Activated CD4-positive, alpha-beta T cell treated with anti-CD3 and anti-CD28 coated beads, Interleukin-10, Interleukin-2, amounts not matched to agents 100 ng/mL and 50 ng/mL, durations not matched to agents 16 hours and 8 hours (primary cell): ENCODE measurements at places on chromosomes 6 and 20.
A peak's percentile ranks its signal among the peaks of the same experiment; 100 is the strongest.

- no peak for DNase-seq
Measured at GRCh38 chr6:143146186-143146851, 85.6 kb downstream of the AIG1 start.

GRCh38 chr6:4084444-4085331 lies 5.8 kb upstream of the FAM217A start:
- DNase-seq, result no peak

GRCh38 chr20:63498960-63499337 lies at the start of gene EEF1A2:
TSS of gene EEF1A2 (minus strand) at chr20:63499083. CDS start at chr20:63497763, 1,320 bp downstream.
- DNase-seq, result peak; percentile 18

DNA sequence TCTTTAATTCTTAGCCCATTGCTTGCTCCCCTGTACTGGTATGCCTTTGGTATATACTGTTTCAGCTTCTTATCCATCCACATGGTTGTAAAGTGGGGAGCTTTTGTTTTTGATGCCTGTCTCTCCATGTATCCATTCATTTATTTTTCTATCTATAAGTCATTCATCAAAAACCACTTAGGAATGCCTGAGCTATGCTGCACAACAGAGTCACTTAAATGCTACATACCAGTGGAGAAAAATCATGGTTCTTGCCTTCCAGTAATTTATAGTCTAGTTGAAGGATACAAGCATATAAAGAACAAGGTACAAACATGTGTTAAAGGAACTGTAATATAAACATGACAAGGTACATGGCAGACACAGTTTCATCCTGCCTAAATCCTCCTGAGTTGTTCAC lies 347.3 kb downstream of the NRN1 start:
- no peak for DNase-seq

- DNase-seq, result no peak
Measured at GRCh38 chr6:31057426-31058003, 47.2 kb downstream of the MUC22 start.

DNA sequence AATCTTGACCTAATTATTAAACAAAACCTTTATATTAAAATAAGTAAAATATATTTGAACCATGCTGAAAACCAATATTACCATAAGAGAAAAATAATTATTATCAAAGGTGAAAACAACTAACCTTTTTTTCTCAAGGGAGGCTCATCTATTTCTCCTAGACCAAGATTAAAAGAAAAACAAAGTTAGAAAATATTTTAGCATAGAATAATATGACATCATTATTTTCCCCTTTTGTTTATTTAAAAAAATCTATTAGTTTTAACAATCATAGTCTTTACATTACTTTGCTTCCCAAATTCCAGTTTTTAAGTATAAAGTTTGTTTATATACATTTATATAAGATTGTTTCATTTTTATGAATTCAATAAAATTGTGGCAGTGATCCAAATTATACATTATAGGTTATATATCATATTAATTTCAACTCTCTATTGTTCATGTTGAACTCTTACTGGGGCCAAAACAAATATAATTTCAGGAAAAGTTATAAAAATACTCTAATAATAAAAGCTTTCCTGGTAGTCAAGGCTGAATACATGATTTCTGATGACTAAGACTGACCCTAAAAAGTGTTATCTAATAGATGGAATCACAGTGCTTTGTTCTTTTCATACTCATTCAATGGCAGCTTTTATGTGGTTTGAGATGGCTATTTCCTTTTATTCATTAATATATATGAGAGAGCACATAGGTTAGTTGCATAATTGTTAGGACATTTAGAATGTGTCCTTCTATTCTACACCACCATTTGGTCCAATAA lies 89.4 kb downstream of the TRDN start:
- DNase-seq, result no peak

GRCh38 chr6:148347441-148348054 lies 4.9 kb downstream of the SASH1 start:
- DNase-seq, result no peak

DNA sequence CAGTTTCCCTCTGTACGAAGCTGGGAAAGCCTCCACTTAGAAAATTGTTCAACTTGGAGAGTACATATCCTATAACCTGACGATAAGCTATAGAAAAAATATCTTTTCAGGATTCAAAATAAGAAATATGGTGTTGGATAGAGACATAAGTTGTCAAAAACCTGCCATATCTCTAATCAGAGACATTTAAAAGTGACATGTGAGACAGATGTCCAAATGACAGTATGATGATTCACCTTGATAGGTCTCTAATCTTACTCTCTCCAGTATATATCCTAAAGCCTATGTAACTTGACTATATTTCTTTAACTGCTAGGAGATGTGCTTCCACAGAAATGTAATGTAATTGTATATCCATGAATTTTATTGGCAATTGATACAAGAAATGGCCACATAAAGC lies 932.4 kb upstream of the MAN1A1 start:
- DNase-seq, result no peak

GRCh38 chr6:21537637-21538036 lies 55.9 kb upstream of the SOX4 start:
- no peak for DNase-seq

DNA sequence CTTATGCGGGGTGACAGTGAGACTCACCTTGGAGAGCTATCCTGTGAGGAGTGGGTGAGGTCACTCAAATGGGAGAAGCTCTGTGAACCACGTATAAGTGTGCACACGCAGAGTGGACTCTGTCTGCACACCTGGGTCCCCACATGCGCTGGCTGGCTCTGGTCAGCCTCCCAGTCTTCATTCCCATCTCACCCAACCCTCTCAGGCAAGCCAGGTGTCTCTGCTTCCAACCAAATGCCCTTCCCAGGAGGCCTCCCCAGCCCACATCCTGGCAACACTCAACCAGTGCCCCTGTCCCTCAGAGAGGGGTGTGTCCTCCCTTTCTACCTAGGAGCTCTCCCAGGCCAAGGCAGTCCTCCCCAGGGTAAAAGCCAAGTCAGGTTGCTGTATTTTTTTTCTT lies 8.0 kb upstream of the PI16 start:
- DNase-seq, result no peak

- no peak for DNase-seq
Measured at GRCh38 chr20:63222541-63222940, 6.6 kb upstream of the YTHDF1 start.

DNA sequence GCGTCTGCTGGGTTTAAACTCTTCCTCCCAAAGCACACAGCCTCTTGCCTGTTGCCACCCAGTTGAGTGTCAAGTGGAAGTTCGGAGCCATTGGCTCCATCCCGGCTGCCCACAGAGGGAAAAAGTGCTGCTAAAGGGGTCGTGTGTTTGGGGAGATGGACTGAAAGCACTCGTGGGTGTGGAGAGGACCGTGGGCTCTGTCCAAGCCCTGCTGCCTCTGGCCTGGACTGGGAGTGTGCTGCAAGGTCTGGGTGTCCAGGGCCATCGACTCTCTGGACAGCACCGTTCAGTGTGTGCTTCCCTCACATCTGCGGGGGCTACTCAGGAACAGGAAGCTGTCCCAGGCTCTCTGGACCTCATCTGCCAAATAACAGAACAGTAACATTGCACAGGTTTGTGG lies 269.3 kb downstream of the DLL1 start:
- no peak for DNase-seq

GRCh38 chr20:61397790-61398189 lies 145.7 kb downstream of the CDH4 start:
- DNase-seq, result no peak

DNA sequence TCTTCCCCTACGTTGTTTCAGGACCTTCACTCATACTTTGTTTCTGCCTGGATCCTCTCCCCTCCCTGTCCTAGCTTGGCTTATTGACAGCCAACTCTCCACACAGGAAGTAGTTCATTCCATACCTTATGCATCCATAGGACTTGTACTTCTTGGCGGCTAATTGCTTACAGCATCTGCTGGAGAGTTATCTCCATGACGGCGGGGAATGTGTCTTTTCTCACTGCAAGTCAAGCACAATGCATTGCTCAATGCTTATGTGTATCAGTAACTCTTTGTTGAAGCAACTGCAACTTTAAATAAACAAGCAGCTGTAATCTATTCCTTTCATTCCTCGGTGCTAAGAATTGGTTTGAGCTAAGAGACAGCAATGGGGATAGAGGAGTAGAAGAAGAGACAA lies 551.3 kb upstream of the EPHA7 start:
- no peak for DNase-seq

DNA sequence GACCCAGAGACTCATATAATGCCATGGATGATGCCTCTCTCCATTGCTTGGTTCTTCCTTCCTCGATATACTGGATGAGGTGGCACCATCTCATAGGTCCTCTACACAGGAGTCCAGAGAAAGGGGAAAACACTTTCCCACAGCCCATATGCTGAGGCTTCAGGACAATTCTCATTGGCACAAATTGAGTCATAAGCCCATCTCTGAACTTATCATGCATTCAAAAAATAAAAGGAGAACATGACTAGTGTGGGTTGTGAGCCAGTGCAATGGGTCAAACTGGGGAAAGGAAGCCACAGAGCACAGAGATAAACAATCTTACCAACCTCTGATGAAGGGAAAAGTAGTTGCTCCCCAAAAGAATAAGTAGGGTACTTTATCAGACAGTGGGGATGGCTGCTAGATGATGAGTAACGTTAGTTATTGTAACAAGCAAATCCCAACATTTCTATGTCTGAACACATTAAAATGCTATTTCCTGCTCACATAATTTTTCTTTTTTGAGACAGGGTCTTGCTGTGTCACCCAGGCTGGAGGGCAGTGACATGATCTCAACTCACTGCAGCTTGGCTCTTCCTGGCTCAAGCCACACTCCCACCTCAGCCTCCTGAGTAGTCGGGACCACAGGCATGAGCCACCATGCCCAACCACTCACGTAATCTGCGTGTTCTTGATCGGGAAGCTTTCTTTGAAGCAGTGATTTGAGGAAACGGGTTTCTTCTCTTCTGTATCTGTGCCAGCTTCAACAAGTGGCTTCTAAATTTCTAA lies 27.0 kb downstream of the SOD2 start:
- DNase-seq, result no peak

DNA sequence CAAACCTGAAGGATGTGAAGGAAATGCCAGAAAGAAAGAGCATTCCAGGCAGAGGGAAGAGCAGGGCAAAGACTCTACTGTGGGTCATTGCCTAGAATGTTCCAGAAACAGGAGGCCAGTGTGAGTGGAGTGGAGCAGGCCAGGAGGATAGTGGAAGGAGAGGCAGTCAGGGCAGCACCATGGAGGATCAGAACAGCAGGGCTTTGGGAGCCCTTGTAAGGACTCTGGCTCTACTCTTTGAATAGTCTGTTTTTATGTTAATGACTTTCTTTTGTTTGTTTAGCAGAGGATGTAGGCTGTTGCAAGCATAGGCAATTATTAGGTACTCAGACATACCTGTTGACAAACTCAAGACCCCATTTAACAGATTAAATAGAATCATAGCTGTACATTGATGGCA lies 23.6 kb upstream of the FBXL4 start:
- no peak for DNase-seq

GRCh38 chr6:30707281-30707850 lies 9.7 kb downstream of the MDC1 start:
- no peak for DNase-seq

- DNase-seq, result no peak
Measured at GRCh38 chr6:144595266-144595665, 310.1 kb downstream of the UTRN start.

GRCh38 chr20:53829255-53829723 lies 235.7 kb upstream of the ZNF217 start:
- DNase-seq, result peak; percentile 25

DNA sequence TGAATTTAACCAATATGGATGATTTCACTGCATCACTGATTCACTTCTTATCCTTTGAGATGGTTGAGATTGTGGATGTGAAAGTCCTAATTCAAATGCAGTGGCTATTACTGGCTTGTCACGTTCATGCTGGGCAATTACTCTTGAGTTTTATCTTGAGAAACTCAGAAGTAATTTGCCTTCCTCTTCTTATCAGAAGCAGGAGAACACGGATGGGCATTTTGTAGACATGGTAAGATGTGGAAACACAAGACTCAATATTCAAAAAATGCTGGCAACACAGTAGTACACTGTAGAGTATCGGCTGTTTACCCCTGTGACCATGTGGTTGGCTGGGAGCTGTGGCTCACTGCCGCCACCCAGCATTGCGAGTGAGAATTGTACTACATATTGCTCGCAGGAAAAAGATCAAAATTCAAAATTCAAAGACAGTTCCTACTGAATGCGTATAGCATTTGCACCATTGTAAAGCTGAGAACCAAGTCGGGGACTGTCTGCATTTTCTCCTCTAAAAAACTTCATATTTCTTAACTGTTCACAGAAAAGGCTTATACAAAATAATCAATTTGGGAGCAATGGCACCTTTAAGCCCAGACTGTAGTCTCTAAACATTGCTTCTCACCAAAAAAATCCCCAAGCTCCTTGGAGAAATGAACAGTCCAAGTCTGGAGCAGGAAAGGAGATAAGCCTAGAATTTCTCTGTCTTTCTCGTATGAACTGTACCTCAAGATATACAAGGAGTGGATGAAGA lies 61.9 kb upstream of the ELOVL5 start:
- DNase-seq, result peak; percentile 66

- DNase-seq, result peak; percentile 62
Measured at GRCh38 chr6:111813237-111813636, 60.0 kb downstream of the FYN start.

DNA sequence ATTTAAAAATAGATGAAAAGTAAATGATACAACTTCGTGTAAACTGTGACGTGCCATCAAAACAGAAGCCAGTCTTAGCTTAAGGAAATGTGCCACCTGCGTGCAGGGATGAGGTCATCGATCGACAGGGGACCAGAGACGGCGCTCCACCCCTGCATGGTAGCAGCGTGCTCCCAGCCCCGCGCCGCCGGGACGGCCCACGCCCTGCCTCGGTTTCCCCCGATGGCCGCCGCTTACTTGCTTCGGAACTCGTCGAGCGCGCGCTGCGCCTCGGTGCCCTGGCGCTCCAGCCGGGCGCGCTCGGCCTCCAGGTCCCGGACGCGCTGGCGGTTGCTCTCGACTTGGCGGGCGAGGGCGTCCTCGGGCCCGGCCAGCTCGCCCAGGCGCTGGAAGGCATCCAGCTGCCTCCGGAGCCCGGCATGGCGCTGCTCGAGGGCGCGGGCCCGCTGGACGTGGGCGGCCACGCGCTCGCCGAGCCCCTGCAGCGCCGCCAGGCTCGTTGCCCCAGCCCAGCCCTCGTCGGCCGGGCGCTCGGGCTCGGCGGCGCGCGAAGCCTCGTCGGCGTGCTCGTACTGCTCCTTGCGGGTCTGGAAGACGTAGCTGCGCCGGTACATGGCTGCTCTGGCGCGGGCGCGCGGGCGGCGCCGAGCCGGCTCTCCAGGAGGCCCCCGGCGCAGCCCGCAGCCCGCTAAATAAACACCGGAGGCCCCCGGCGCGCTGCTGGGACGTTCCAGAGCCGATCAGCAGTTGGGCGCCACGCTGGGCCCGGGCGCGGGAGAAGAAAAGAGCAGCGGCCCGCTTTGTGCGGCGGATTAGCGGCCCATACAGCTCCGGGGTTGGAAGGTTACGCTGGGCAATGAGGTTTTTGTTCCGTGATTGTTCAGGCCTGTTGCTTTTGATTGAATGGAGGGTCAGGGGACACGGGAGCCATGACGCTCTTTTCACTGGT lies at the start of gene BFSP1:
Gene BFSP1, minus strand, starts transcription at position 664 of the 949 bp plus-strand sequence. Its CDS starts 50 bp downstream, at position 614.
- DNase-seq, result peak; percentile 73

- no peak for DNase-seq
Measured at GRCh38 chr20:58709013-58709702, 16.6 kb downstream of the NPEPL1 start.

- no peak for DNase-seq
Measured at GRCh38 chr6:18186033-18186432, 30.8 kb downstream of the KDM1B start.

GRCh38 chr20:36571564-36572504 lies 1.6 kb upstream of the TGIF2 start:
- DNase-seq, result no peak

- no peak for DNase-seq
Measured at GRCh38 chr6:166839569-166839968, 116.8 kb downstream of the RNASET2 start.

GRCh38 chr20:40176098-40176841 lies 512.8 kb downstream of the MAFB start:
- DNase-seq, result no peak
